ENCODE measurements at places on chromosomes 2 and 18.

DNA sequence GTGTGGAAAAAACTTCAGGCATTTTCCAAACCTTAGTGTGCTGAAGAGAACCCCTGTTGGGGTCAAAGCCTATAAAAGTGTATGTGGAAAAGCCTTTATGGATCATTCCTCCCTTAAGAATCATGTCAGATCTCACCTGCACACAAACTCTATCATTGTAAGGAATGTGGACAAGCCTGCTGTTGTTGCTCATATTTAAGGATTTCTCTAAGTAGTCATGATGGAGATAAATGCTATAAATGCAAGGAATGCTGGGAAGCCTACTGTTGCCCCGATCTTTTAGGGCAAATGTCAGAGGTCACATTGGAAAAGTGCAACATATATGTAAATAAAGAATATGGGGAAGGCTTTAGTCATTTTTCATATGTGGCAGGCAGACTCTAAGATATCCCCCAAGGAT lies 129.5 kb downstream of the ICOS start:
- DNase-seq: no peak

GRCh38 chr18:60047556-60047955 lies 147.8 kb downstream of the PMAIP1 start:
- no peak for DNase-seq

GRCh38 chr2:119432851-119433522 lies 1.3 kb downstream of the TMEM37 start:
- no peak for DNase-seq

DNA sequence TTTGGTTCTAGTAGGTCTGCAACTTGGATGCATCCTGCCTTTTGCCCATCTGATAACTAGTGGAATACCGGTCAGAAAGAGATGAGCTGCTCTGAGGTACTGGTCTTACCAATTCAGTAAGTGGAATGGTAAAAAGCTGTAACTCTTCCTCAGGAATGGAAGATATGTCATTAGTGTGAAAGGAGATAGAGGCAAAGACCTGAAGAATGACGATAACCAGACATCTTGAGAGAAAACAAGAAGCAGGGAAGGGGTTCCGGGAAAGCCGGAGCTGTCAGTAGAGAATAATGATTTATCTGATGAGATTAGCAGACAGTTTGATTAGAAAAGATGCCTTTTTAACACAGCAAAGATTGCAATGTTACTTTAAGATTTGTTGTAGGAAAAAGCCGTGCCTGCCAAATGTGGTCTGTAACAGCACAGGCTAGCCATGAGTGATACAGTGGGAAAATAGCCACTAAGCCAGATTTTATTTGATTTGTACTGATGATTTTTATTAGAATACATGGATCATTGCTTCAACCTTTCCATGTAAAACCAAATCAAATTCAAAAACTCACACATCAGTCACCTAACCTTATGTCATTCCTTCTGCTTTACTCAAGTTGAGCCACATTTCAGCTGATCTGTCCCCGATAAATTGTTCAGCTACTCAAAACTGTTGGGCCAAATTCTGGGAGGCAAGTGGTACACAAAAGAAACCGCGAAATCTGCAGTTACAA lies 110.0 kb downstream of the TCF4 start:
- no peak for DNase-seq

DNA sequence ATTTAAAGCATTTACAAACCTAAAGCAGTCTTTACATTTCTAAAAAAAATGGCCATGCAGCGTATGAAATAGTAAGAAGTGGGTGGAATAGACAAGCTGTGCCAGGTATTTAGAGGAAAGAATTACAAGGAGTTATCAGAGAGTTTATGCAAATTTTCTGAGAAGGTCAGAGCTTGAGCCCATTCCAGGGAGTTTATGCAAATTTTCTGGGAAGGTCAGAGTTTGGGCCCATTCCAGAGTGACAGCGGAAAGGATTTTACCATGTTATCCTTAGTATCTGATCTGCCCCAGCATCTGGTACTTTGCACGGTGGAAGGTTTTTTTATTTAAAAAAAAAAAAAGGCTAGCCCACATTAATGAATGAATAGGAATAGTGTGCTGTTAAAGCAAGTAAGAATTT lies 1.4 kb upstream of the DOK6 start:
- no peak for DNase-seq

DNA sequence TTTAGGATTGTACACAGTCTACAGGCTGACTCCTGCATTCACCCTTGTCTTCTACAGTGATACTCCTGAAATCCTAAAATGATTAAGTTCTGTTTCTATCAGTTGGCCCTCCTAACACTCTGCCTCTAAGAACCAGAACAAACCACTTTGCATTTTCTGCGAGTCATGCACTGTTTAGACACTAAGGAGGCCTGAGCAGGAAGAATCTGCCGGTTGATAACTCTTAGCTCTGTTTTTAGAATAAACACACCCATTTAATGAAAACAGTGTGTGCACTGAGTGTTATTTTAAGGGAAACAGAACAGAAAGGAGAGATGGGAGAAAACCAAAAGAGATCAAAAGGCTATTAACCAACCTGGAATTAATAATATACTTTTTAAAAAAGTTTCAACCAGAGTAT lies 22.9 kb upstream of the SSB start:
- no peak for DNase-seq

GRCh38 chr2:108944601-108945331 lies 44.3 kb downstream of the EDAR start:
- no peak for DNase-seq

DNA sequence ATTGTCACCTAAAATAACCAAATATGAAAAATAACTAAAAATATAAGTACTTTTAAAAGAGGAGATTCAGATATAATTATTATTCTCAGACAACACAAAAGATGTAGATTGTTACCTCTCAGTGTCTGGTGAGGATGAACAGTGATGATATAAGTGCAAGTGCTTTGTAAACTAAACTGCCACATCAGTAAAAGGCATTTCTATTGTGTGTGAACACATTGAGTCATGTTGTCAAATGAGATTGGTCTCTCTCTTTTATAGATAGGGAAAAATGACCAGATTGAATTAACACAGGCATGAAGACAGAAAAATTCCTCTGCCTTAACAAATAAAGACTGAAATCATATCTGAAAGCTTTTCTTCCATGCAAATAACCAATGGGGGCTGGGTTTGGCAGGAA lies 182.4 kb upstream of the TMEFF2 start:
- no peak for DNase-seq

GRCh38 chr2:44838116-44838790 lies 103.2 kb upstream of the SIX3 start:
- no peak for DNase-seq

Measured in C1 segment of cervical spinal cord (tissue), 14 donors.